ENCODE measurements at places on chromosomes 4 and X.

GRCh38 chrX:40154853-40155588, 57.3 kb upstream of the BCOR start:
- no peak for DNase-seq

GRCh38 chr4:156756118-156756517, 215.5 kb downstream of the PDGFC start:
- no peak for DNase-seq

- DNase-seq = no peak
Observed at GRCh38 chr4:174575436-174575835, 53.1 kb upstream of the HPGD start.

DNA sequence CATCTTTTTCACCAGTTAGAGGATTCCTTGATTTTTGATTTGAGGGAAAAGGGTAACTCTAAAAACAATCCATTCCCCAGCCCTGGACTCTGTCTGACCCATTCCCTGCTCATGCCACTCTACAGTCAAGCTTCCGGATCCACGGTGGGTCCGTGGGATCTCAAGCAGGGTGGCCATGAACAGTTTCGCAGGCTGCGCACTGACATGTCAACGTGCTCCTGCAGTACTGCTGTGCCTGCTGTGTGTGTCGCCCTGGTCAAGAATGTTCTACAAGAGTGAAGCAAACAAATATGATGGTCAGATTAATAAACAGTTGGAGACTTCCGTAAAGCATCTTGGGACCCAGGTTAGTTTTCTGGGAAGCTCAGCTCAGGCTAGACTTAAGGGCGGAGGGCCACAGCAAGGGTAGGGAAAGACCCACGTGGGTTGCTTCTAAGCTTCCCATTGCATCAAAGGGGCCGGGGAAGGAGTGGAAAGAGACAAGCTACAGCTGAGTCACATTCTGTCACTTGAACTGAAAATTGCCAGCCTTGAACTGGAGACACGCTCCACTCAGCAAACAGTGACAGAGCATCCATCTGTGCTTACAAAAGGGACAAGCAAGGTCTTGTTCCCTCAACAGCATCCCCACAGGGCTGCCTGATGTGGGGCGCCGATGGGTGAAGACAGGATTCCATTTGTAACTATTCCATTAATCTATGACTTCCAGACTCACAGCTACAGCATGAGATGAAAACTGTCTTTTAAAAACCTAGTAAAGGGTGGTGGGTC, 81.8 kb downstream of the MTMR1 start:
- DNase-seq = no peak

DNA sequence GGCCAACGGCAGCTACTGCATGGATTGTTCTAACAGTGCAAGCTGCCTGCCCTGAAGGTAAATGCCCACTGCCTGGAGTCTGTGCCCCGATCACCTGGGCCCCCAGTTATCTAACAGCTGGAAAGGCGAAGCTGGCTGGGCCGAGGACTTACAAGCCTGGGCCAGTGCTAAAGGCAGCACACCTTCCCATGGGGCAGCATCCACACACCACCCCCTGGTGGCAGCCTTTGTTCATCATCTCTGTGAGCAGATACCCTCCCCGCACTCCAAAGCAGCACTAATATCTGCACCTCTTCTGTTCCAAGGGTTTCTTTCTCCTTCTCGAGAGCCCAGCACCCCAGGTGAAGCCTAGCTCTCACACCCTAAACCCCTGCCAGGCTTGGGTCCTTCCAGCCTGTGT, 7.6 kb downstream of the SLC2A9 start:
- peak; percentile 23 for DNase-seq

DNA sequence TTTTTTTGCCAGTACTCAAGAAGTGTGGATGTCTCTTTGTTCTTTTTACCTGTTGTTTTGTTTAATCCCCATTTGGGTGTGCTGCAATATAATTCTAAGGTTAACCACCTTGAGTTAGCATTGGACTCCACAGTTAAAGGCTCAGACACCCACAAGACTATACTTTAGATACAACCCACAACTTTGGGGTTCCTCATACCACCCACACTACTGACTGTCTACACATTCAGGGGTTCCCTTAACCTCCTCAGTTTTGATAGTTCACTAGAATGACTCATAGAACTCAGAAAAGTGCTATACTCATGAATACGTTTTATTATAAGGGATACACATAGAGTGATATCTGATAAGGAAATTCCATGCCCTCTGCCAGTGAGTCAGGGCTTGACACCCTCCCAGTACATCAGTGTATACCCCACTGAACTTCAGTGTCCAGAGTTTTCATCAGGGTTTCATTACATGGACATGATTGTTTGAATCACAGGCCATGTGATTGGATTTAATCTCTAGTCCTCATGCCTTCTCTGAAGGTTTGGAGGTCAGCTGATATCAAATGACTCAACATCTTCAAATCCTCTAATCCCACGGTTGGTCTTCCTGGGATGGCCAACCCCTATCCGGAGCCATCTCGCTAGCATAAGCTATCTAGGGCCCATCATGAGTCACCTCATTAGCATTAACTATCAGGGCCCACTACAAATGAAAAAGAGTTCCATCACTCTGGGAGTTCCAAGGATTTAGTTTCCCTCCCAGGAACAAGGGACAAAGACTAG, 357.7 kb upstream of the EMCN start:
- DNase-seq = no peak

- no peak for DNase-seq
Observed at GRCh38 chrX:78514852-78515251, 144.3 kb downstream of the RTL3 start.

- DNase-seq = no peak
Observed at GRCh38 chr4:184275766-184276165, 58.1 kb upstream of the ENPP6 start.

DNA sequence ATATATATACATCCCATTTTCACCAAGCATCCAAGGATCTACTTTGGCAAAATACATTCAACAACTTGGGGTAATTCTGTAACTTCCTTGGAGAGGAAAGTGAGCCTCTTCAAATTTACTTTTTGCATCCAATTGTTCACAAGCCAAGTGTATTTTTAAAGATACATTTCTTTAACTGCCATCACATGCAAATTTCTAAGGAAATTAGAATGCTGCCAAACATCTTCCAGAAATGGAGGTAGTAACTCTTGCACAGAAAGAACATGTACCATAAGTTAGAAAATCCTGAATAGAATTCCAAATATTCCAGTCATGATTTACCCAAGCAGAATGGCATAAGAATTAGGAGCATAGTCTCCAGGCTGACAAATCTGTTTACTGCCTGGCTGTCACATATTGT, 220.5 kb upstream of the NWD2 start:
- DNase-seq = no peak

DNA sequence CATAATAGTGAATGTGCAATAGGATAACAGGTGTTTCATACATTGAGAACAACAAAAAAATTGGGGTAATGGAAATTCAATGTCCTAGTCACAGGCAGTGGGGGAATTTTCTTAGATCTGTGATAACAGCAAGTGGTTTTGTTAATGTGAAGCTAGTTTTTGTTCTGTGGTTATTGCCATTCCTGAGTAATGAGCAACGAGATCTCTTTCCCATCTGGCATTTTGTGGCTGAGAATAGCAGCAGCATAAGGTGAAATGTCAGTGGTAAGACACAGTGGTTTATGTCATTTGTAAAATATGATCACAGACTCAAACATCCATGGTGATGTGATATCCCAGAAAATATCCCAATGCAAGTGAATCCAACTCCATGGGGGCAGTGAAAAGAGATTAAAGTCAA, 497.5 kb downstream of the KCNIP4 start:
- DNase-seq = no peak

- DNase-seq = no peak
Observed at GRCh38 chrX:20320461-20321159, 53.9 kb upstream of the RPS6KA3 start.

DNA sequence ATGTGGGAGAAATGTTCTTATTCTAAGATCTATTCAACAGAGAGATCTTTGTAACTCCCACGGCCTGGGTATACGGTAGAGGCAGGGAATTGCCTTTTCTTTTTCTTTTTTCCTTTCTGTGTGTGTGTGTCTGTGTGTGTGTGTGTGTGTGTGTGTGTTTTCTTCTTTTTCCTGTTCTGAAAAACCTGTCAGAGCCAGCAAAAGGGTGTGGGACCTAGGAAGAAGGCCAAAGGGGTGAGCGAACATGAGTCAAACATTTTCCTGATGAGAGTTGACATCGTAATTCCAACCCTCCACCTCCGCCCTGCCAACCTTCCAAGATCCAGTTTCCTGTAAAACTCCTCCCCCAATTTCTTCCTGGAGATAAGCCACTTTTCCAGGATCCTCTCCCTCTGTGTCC, 2.8 kb upstream of the CHIC2 start:
- DNase-seq = no peak

GRCh38 chr4:18075823-18076433, 54.4 kb upstream of the LCORL start:
- peak; percentile 1 for DNase-seq

GRCh38 chrX:43693602-43694406, 37.7 kb downstream of the MAOA start:
- DNase-seq = no peak

GRCh38 chr4:79650217-79650616, 242.2 kb upstream of the GK2 start:
- no peak for DNase-seq

- DNase-seq = no peak
Observed at GRCh38 chr4:37936889-37937498, 23.2 kb upstream of the PTTG2 start.

DNA sequence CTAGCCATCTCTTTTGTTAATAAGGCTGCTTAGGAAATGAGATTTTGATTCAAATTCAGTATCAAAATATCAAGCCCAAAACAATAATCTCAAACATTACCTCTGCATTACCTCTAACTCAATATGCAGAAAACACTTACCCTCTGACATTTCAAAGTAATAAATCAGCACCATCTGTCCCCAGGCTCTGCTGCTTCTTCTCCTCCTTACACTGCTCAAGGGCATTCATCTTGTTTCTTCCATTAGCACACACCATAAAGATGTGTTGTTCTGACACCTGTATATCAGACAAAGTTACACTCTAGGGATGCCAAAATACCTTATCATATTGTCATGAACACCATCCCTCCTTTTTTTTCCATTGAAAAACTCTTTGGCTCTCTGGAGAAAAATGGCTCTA, 1630.3 kb downstream of the RPA4 start:
- DNase-seq = no peak

DNA sequence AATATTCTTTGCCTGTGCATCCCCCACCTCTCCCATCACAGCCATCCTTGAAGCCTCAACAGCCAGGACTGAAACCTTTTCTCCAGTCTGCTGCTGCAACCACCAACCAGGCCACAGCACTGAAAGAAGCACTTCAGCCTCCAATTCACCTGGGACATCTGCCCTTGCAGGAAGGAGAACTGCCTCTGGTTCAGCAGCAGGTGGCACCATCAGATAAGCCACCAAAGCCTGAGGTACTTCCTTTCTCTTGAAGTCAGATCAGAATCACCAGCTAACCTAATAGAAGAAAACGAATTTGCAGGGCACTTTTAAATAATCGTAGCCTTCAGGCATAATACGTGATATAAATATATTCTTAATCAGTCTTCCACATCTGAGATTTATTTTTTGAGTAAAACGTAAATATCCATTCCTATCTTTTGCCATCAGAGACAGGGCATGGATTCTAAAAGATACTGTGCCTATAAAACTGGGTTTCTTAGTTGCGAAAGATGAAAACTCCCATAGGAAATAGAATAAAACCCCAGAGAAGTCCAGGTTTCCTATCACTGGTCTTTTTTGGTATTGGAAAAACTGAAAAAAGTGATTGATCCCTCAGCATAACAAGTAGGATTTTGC, 9.5 kb downstream of the AMBN start:
- peak; percentile 34 for DNase-seq

DNA sequence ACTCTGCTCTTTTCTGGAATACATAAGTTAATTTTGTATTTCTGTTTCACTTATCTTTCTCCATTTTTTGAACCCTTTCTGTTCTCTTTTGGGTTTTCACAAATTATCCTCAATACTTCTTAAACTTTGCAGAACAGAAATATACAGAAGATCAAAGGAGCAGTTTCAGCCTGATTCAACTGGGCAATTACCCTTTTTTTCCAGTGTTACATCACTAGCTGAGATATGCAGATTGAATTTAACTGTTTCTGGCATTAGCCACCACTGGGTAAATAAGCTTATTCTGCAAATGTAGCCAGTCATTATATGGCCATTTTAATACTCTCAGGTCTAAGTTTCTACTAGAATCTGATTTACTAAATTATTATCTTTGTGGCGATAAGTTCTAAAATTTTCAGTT, 66.9 kb upstream of the GRID2 start:
- no peak for DNase-seq

- no peak for DNase-seq
Observed at GRCh38 chr4:30386266-30386895, 333.8 kb upstream of the PCDH7 start.

GRCh38 chr4:157221895-157222770, 1.6 kb downstream of the GRIA2 start:
- no peak for DNase-seq

DNA sequence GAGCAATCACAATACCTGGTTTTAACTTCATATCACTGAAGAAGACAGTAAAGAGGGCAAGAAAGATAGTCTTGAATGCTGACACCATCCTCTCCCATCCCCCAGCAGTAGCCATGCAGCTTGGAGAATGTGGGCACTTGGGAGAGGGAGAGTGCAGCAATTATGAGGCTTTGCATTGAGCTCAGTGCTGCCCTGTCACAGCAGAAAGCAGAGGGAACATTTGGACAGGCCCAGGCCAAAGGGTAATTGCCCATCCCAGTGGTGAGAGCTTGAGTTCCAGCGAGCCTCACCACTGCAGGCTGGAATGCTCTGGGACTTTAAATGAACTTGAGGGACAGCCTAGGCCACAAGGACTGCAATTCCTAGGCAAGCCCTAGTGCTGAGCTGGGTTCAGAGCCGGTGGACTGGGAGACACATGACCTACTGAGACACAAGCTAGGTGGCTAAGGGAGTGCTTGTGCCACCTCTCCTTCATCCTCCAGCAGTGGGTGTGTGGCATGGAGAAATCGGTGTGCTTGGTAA, 36.3 kb downstream of the CORIN start:
- DNase-seq = no peak

DNA sequence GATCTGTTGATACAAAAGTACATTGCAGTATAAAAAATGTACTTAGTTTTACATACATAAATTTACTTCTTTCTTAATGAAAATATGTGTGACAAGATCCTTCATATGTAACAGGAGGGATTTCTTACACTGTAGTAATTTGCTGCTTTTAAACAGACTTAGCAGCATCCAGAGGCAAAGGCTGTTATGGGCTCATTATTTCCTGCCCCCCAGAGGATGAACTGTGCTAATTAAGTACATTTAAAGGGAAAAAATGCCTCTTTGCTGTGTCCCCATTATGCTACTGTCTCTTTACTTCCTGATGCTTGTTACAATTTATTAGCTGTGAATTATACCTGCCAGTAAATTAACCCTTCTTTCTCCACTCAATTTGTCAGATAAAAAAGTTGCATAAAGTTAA, 47.1 kb downstream of the NDST3 start:
- DNase-seq = no peak

- no peak for DNase-seq
Observed at GRCh38 chr4:152024881-152025280, 264.1 kb upstream of the GATB start.

DNA sequence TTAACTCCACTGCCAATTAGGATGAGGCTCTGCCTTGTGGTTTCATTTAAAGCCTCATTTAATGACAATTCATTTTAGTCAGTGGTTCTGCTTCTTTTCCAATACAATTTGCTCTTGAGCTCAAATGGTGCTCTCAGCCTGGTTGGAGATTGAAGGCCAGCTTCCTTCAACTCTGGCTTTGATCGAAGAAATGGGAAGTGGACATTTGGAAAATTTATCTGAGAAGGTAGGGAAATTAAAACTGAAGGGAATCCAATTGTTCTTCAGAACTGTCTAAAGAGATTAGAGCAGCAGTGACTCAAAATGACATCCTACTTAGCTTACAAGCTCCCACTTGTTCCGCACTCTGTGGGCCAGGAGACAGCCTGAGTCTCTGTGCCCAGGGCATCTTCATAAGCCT, 206.8 kb downstream of the SMARCA1 start:
- no peak for DNase-seq
